Colonic mucosa (tissue), 4 donors: ENCODE measurements at places on chromosomes 12 and 14.

- DNase-seq, result no peak
Measured at GRCh38 chr12:2719392-2719791, 75.4 kb upstream of the FKBP4 start.

- DNase-seq, result no peak
Measured at GRCh38 chr14:72479461-72479931, 414.4 kb downstream of the DPF3 start.

- DNase-seq, result no peak
Measured at GRCh38 chr14:90398841-90399540, 2.2 kb downstream of the CALM1 start.

- DNase-seq, result no peak
Measured at GRCh38 chr14:20341646-20342045, 1.8 kb upstream of the PARP2 start.

DNA sequence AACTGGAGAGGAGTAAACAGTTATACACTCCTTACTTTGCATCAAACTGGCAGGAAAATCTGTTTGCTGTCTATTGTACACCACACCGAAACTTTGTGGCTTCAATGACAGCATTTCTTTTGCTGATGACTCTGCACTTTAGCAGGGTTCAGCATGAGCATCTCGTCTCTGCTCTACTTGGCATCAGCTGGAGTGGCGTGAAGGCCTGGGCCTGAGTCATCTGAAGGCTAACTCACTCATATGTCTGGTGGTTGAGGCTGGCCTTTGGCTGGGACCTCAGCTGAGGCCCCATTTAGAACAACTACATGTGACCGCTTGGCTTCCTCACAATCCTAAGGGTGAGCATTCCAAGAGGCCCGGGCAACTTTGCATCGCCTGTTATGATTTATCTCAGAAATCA, 28.7 kb upstream of the REP15 start:
- no peak for DNase-seq

GRCh38 chr14:50830044-50830931, 674 bp downstream of the NIN start:
- peak; percentile 56 for DNase-seq

DNA sequence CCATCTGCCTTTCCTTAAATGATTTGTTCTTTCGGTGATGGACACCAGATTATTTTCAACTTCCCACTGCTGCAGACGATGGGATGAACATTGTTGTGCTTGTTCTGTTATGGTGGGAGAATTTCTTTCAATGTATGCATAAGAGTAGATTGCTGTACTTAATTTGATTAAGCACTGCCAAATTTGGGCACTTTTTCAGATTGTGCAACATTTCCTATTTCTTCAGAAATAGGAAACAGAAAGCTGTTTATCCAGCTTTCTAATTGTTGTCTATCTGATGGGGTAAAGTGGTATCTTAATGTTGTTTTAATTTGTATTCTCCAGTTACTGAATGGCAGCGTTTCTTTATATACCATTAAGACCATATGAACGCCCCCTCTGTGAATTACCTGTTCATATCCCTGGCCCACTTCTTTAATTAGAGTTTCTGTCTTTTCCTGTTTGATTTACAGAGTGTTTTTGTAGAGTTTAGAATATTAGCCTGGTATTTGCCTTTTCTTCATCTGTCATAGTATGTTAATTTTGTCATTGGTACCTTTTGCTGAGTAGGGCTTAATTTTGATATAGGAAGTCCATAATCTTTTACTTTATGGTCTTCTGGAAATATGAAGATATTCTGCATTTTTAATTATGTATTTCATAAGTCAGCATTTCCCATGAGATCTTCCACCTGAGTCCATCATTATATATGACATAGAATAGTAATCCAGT, 59.6 kb downstream of the DIP2B start:
- no peak for DNase-seq

GRCh38 chr12:117102800-117103181, 3.6 kb upstream of the TESC start:
- DNase-seq, result no peak

DNA sequence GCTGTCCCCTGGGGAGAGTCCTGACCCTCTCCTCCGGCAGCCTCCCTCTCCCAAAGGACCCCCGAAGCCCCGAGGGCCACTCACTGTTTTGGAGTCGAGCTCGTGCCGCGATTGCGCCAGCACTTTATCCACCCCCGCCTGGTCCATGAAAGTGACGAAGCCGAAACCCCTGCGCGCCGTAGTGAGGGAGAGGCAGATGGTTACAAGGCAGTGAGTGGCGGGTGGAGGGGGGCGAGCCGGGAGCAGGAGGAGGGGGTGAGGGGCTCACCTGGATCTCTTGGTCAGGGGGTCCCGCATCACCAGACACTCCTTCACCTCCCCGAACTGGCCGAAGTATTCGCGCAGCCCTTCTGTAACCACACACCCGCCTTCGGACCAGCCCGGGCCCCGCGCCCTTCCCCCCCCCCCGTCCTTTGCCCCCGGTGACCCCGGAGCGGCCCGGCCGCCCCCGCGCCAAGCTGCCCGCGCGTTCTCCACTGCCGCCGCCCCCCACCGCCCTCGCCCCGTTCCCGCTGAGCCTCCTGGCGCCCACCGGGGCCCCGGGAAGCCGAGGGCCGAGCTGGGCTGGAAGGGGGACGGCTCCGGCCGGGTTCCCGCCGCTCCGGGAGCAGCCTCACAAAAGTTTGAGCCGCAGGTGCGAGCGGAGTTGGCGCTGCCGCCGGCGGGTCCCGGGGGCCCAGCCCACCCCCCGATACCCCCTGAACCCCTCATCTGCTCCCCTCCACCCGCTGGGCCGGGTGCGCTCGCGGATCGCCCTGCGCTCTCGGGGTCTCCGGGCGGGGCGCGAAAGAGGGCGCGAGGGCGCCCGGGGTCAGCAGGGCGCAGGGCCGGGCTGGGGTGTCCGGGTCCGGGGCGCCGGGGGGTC, 808 bp downstream of the MSI1 start:
- DNase-seq, result no peak

GRCh38 chr12:75439930-75440329, 40.6 kb upstream of the GLIPR1 start:
- DNase-seq, result no peak

DNA sequence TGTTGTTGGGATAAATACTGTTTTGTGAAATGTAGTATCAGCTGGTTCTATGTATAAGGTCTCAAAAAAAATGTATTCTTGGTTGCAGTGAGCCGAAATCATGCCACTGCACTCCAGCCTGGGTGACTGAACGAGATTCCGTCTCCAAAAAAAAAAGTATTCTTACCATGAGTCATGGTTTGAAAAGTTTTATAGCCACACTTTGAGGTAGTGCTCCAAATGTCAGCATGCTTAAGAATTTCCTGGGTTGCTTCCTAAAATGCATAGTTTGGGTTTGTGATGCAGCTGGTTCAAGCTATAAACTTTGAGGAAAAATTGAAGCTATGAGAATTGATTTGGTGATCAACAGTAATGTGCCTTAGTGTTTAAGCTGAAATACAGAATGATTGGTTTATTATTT, 48.0 kb downstream of the ETNK1 start:
- DNase-seq, result no peak

GRCh38 chr12:30019366-30020140, 235.8 kb upstream of the TMTC1 start:
- DNase-seq, result no peak

- no peak for DNase-seq
Measured at GRCh38 chr12:42468341-42468821, 121.2 kb downstream of the PRICKLE1 start.
